Fibroblast of skin of right biceps (primary cell): ENCODE measurements at places on chromosomes 6 and 20.

GRCh38 chr6:53977551-53977950 lies 133.7 kb upstream of the MLIP start:
- no peak for DNase-seq

DNA sequence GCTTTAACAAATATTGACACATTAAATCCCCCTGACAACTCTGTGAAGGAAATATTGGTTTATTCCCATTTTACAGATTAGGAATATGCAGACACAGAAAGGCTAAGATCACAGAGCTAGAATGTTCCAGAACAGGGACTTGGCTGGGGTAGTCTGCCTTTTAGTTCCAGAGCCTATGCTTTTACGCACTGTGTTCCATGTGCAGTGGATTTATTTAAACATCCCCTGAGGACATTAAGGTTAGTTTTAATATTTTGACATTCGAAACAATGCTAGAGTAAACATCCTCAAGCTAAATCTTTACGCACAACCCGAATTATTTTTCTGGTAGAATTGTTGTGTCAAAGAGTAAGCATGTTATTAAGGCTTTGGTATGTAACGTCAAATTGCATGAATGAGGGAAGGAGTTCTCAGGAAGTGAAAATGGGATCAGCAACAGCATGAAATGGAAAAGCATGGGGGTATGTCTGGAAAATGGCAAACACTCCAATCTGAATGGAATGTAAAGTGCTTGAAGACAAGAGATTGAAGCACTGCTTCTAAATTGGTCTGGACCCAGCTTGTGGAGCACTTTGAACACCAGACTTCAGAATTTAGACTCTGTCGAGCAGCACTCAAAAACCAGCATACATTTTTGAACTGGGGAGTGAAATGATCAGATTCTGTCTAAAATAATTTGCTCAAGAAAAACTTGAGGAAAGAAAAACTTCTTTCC lies 429.9 kb downstream of the CD83 start:
- DNase-seq, result no peak

- no peak for DNase-seq
Observed at GRCh38 chr6:53315086-53315724, 33.5 kb downstream of the ELOVL5 start.

GRCh38 chr6:1630771-1631217 lies 21.1 kb downstream of the FOXC1 start:
- peak; percentile 57 for DNase-seq

DNA sequence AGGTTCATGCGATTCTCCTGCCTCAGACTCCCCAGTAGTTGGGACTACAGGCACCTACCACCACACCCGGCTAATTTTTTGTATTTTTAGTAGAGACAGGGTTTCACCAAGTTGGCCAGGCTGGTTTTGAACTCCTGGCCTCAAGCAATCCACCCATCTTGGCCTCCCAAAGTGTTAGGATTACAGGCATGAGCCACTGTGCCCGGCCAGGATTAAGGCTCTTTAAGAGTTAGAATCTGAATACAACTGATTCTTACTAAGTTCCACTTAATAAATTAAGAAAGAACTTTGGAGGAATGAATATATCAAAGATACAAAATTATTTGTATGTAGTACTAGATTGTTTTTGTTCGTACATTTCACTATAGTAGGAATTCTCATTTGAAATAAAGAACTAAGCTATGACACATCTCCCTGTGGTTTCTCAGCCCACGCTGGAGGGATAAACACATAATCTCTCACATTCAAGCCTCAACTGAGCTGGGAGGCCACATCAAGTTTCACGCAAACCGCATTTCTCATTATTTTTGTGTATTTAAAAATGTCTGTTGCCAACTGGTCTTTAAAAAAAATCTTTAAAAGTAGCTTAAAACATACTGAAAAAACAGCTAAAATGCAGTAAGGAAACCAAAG lies 34.2 kb downstream of the DTNBP1 start:
- peak; percentile 85 for DNase-seq

DNA sequence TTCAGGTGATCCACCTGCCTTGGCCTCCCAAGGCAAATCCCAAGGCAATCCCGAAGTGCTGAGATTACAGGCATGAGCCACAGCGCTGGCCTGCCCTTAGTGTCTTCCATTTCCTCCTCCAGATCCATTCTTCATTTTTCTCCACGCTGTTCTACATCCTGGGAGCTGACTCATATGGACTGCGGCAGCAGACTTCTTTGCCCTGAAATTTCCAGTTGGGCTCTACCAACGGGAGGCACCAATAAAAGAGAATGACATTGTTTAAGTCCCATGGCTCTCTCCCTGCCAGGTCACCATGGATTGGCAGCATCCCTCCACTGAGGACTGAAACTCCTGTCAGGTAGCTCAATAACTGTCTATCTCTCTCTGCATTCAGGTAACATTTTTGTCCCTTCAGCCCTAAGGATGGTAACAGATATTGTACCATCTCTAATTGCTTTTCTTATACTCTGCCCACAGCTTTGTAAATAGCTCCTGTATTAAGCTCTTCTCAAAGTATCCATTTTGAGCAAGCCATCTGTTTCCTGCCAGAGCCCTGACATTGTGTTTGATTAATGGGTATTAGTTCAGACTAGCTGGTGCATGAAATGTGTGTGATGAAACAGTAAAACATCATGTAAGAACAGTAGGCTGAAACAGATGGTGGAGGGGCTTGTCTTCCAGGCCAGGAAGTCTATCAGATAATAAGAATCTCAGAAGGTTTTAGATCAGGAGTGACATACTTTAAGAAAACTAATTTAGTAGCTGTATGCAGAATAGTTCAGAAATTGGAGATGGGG lies 3.6 kb downstream of the TBCC start:
- DNase-seq, result peak; percentile 58

GRCh38 chr20:8318965-8319625 lies 187.0 kb downstream of the PLCB1 start:
- DNase-seq, result no peak

DNA sequence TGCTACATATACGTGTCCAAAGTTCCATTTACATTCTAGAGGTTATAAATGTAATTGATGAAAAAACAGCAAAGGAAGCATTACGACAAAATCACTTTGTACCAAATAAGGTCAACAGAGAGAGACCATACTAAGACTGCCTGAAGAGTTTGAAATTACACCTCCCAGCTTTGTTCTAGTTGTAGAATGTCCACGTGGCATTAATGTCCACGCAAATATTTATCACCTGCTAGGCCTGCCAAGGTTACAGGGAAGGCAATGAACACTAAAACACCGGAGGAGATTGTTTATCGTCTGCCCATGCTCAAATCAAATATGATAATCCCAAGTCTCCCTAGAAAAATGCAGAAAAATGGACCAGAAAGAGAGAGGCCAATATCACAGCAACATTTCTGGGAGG lies 6.2 kb downstream of the RALGAPA2 start:
- DNase-seq, result no peak

DNA sequence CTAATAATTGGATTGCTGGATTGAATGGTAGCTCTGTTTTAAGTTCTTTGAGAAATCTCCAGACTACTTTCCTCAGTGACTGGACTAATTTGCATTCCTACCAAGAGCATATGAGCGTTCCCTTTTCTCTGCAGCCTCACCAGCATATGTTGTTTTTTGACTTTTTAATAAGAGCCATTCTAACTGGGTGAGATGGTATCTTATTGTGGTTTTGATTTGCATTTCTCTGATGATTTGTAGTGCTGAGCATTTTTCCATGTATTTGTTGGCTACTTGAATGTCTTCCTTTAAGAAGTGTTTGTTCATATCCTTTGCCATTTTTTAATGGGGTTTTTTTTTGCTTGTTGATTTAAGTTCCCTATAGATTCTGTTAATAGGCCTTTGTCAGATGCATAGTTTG lies 94.7 kb upstream of the AHI1 start:
- peak; percentile 48 for DNase-seq

DNA sequence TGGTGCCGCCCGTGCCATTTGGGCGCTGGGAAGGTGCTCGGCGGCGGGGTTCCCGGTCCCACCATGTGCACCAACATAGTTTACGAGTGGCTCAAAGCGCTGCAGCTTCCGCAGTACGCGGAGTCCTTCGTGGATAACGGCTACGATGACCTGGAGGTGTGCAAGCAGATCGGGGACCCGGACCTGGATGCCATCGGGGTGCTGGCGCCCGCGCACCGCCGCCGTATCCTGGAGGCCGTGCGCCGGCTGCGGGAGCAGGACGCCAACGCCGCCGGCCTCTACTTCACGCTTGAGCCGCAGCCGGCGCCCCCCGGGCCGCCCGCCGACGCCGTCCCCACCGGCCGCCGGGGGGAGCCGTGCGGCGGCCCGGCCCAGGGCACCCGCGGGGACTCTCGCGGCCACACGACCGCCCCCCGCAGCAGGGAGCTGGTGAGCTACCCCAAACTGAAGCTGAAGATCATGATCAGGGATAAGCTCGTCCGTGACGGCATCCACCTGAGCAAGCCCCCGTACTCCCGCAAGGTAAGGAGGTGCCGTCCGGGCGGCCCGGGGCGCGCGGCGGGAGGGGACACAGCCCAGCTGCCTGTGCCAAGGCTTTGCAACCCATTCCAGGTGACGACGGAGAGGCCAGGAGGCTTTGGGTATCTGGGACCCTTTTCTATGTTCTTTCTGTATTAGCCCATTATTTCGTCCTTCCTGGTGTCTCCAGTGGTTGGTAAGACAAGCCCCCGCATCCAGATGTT lies 547 bp downstream of the SAMD5 start:
- no peak for DNase-seq

DNA sequence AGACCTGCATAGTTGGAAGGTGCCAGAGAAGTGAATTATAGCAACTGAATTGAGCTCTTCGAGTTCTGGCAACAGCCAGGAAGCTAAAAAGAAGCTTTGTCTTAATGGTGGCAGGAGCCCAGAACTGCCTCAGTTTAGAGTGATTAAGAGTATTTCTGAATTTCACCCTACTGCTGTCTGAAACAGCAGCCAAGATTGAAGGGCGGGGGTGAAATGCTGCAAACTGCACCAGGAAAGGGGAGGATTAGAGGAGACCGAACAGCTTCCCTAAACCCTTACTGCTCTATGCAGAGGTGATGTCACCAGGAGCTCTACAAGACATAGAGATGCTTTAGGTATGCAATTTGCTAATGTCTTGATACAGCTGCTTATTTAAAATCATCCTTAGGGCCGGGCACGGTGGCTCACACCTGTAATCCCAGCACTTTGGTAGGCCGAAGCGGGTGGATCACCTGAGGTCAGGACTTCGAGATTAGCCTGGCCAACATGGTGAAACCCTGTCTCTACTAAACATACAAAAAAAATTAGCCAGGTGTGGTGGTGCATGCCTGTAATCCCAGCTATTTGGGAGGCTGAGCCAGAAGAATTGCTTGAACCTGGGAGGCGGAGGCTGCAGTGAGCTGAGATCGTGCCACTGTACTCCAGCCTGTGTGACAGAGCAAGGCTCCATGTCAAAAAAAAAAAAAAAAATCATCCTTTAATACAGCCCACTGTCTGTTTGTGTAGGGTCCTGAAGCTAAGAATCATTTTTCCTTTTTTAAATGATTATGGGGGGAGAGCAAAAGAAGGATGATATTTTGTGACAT lies 91.7 kb upstream of the IYD start:
- no peak for DNase-seq

GRCh38 chr20:41592516-41593216 lies 25.5 kb downstream of the CHD6 start:
- no peak for DNase-seq

GRCh38 chr20:60787276-60787675 lies 464.8 kb upstream of the CDH4 start:
- DNase-seq, result peak; percentile 45

- no peak for DNase-seq
Observed at GRCh38 chr6:41779336-41779735, 364 bp downstream of the FRS3 start.

GRCh38 chr20:57951549-57951948 lies 241.7 kb upstream of the PMEPA1 start:
- no peak for DNase-seq

DNA sequence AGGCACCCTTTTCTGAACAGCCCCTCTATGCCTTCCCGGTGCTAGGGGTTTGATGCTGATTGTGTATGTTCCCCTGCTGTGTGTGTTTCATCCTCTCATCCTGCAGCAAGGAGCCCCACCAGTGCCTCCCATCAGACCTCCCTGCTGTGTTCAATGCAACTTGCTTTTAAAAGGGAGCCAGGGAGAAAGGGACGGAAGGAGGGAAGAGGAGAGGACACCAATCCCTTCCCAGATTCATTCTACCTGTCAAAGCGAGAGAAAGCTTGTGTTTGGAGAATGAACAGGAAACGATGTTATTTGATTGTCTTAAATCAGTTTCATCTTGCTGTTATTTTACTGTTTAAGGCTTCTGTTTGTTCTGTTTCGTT lies 259.2 kb downstream of the ADGB start:
- no peak for DNase-seq

GRCh38 chr20:45020236-45020886 lies 54.0 kb downstream of the STK4 start:
- no peak for DNase-seq

- DNase-seq, result no peak
Observed at GRCh38 chr6:166950443-166950821, 5.9 kb downstream of the RNASET2 start.

DNA sequence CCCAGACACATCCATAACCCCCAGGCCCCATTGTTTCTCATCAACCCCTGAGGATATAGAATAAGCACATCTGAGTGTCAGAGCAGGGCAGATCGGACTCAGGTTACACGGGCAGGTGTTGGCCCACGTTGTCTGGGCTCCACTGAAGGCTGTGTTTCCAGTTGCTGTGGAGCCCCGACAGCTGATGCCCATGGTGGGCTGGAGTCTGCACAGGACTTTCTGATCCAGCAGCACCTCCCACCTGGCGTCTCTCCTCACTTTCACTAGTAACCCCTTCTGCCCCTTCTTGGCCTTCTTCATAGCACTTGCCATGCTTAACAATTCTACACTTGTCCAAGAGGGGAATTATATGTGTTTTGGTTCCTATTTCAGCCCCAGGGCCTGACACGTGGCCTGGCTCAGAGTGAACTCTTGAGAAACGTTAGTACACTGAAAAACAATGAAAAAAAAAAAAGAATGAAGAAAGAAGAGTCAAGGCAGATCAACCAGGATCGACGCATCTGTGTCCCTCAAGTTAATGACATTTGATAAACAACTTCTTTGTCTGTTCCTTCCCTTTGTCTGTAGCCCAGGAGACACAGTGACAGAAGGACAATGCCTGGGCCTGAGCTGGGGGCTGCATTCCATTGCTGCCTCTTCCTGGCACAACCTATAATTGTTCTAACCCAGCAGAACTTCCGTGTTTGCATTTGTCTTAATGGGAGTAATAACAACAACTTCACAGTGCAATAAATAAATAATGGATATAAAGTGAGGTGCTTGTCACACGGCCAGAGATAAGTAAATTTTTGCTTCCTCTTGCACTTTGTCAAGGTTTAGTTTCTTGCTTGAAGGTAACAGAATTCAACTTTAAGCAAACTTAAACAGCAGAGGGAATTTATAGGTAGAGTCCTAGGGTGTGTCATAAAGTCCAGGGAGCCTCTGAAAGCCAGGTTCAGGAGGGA lies 224.2 kb upstream of the SSTR4 start:
- no peak for DNase-seq

DNA sequence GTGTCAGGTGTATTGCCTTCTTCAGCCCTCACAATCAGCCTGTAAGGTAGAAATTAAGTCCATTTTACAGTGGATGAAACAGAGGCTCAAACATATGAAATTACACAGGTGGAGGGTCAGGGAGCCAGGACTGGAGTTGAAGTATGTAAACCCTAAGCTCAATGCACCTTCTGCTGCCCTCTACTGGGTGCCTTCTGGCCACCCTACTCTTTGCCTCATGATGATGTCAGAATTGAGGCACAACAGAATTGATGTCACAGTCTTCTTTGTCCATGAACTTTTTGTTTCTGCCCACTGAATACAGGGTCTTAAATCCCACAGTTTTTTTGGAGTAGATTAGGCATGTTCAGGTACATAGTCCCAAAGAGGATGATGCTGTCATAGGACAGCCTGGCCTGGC lies 400.8 kb upstream of the CHD6 start:
- no peak for DNase-seq
